ELF-1 (cell line): ENCODE measurements at places on chromosomes 6 and 20.

DNA sequence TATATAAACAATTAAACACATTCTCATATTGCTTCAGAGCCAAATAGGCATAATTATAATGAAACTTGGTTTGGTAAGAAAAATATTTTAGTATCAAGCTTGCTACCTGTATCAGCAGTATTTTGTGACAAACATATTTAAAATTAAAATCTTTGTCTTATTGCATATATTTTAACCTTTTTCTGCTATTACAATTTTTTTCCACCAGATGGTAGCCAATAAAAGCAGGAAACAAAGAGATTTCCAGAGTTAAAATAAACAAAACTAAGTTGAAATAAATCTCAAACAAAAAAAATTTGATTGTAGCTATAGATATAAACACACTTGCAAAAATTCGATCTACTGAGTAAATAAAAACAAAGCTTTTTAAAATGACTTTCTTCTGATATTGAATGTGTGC lies 491.3 kb upstream of the GJE1 start:
- no peak for DNase-seq

GRCh38 chr20:44089987-44090674 lies 96.9 kb downstream of the JPH2 start:
- peak; percentile 54 for DNase-seq

GRCh38 chr6:137112067-137112355 lies 61.4 kb downstream of the IL22RA2 start:
- no peak for DNase-seq

DNA sequence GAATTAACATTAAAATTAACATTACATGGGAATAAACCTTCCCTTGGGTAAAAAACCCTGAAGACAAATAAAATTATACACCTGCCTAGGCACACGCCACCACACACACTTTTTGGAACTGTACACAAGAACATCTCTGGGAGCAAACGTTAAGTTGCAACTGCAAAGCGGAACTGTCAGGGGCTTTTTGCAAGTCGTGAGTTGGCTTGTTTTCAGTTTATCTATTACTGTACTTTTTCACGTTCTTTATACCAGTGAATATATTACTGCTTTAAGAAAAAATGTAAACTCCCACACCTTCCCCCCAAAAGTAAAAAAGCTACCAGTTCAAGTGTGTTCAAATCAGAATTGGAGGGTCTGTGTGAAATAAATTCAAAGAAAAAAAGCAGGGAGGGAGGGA lies 65.5 kb upstream of the NFATC2 start:
- no peak for DNase-seq

DNA sequence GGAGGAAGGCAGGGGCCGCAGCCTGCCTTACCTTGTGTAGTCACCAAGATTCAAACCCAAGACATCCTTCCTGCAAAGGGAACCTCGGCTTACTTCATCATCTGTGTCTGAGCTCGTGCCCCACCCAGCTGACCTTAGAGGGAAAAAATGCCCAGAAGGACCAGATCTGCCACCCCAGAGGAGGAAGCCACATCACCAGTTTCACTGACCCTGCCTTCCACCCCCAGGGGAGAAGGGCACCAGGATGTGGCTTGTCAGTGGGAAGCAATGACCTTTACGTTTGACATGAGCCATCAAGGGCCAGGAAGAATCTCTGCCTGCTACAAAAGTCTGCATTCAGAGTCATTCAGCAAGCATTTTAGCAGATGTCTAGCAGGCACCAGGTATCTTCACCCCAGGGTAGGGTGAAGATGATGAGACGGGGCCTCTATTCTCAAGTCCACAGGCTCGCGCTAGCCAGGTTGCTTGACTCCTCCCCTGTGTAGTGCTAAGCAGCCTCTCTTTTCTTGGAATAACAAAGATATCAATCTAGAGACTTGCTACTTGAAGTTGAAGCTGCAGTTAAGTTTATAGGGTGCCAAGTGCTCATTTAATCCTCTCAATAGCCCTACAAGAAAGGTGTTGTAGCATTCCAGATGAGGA lies 28.1 kb downstream of the HM13 start:
- DNase-seq, result no peak

DNA sequence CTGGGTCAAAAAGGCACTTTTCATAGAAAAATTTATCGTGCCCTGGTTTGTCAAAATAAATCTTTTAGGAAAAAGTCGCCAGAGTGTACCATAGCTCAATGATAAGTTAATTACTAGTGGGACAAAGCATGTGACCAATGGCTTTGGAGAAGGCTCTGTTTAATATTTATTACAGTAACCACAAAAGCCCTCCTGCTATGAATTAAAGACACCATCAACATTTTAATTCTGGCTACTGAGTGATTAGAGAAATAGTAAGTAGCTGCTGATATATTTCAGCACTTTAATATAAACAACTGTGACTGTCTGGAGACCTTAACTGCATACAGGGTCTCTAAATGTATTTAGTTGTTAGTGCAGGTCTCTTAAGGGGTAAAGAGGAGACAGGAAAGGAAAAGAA lies 38.3 kb downstream of the KIF13A start:
- no peak for DNase-seq

GRCh38 chr20:45290677-45291355 lies 15.8 kb upstream of the RBPJL start:
- DNase-seq, result peak; percentile 94

DNA sequence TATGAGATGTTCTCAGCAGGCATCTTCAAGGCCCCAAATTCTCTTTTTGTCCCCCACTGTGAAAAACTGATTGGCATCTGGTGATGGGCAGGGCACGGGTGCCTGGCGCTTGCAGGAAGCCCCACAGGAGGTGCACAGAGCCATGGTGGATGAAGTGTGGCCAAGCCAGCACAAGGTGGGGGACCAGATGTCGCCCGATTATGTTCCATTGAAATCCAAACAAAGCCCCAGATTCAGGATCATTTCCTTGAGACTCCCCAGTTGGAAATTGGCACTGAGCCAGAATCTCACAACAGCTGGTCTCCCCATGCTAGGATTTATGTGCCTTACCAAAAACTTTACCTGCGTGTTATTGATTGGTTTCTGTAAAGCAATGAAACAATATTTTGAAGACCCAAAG lies 186.1 kb downstream of the ADAT2 start:
- DNase-seq, result no peak

- no peak for DNase-seq
Observed at GRCh38 chr6:3844097-3844463, 5.1 kb upstream of the FAM50B start.

DNA sequence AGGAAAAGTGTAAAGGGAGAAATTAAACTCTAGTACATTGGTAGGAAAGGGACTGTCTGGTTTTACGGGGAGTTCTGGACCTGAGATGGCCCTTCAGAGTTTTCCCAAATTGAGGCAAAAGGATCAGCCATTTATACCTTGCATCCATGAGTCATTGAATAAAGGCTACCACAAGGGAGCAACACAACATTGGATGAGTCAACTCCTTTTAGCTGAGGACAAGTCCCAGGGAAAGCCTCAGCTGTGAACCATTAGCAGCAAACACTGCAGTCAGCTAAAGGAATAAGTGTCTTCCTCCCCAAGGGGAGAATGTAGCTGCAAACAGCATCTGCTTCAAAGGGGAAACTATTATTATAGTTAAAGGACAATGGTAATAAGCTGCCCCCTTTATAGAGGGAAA lies 468.7 kb upstream of the ID4 start:
- no peak for DNase-seq

DNA sequence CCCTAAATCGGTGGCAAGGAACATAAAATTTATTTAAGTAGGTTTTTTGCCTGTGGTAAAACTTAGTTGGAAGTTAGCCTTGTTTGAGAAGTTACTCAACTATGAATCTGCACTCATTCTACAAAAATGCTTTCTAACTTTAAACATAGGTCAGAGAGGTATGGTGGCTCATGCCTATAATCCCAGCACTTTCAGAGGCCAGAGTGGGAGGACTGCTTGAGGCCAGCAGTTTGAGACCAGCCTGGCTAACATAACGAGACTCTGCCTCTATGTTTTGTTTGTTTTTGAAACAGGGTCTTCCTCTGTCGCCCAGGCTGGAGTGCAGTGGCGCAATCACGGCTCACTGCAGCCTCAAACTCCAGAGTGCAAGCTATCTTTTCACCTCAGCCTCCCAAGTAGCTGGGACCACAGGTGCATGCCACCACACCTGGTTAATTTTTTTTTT lies 16.2 kb downstream of the USP49 start:
- DNase-seq, result no peak

- DNase-seq, result no peak
Observed at GRCh38 chr6:70381417-70381782, 31.9 kb upstream of the FAM135A start.

DNA sequence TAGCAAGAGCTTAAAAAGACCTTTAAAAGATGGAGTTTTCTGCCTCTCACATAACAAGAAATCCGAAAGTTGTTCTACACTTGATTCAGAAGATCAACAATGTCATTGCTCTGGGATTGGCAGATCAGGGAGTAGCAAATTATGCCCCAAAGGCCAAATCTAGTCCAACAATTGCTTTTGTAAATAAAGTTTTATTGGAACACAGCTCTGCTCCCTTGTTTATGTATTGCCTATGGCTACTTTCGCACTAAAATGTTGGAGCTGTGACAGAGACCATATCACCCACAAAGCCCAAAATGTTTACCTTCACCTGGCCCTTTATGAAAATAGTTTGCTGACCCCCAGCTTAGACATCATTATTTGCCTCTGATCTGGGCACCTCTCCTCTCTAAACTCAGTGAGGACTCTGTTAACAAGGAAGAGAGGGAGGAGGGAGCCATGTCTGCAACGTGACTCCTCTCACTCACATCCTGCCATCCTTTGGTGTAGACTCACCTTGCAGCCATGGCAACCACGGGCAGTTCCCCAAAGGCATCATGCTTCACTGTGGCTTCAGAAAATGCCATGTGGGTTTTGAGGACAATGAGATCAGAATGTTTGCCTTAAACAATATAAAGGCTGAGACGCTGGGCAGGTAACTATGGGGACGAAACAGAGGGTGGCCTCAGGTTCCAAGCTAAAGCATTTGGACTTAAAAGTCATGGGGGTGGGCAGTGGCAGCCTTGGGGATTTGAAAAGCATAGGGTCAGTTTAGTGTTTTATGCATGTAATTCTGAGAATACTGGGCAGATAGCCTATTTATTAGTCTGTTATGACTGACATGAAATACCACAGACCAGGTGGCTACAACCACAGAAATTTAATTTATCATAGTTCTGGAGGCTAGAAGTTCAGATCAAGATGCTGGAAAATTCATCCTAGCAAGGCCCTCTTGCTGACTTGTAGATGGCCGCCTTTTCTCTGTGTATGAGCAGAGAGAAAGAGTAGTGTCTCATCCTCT lies 149.7 kb upstream of the TNFAIP3 start:
- DNase-seq, result no peak

DNA sequence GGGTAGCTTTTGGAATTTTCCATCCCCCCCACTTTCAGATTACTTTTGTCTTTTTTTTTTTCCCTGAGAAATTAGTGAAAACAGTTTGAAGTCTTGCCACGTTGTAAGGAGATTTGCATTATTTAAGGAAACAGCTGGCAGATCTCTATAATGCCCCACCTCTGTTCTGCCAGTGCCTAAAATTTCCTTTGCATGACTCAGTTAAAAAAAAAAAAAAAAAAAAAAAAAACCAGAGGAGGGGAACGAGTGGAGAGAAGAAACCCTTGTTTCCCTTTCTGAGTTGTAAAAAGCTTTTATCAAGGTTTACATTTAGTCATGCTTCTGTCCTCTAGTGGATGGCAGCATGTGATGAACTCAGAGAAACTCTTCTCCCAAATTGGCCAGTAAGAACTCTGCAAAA lies 33.5 kb downstream of the CARMIL1 start:
- peak; percentile 16 for DNase-seq

DNA sequence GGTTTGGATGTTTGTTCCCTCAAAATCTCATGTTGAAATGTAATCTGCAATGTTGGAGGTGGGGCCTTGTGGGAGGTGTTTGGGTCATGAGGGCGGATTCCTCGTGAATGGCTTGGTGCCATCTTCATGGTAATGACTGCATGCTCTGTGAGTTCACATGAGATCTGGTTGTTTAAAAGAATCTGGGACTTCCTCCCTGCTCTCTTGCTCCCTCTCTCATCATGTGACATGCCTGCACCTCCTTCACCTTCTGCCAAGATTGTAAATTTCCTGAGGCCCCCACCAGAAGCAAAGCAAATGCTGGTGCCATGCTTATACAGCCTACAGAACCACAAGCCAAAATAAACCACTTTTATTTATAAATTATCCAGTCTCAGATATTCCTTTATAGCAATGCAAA lies 250.3 kb upstream of the PLN start:
- DNase-seq, result no peak

GRCh38 chr6:22432060-22432459 lies 135.2 kb upstream of the PRL start:
- DNase-seq, result no peak

GRCh38 chr20:37786043-37786442 lies 92.2 kb downstream of the CTNNBL1 start:
- peak; percentile 37 for DNase-seq

- DNase-seq, result no peak
Observed at GRCh38 chr20:15060265-15061060, 723.1 kb upstream of the FLRT3 start.

DNA sequence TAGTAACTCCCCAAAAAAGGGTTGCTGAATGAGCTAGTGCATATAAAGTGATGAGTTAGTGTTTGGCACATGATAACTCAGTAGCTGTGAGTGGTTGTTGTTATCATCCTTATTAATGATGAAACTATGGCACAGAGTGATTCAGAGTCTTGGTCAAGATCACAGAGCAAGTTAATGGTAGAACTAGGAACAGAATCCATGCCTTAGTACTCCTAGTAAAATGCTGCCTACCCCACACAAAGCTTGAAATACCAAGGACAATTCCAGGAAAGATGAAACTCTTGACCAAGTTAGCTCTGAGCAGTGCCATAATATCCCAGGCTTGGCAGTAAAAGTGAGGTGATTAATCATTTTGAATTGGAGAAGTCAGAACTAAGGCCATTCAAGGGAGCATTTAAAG lies 109.1 kb upstream of the ENPP5 start:
- no peak for DNase-seq

DNA sequence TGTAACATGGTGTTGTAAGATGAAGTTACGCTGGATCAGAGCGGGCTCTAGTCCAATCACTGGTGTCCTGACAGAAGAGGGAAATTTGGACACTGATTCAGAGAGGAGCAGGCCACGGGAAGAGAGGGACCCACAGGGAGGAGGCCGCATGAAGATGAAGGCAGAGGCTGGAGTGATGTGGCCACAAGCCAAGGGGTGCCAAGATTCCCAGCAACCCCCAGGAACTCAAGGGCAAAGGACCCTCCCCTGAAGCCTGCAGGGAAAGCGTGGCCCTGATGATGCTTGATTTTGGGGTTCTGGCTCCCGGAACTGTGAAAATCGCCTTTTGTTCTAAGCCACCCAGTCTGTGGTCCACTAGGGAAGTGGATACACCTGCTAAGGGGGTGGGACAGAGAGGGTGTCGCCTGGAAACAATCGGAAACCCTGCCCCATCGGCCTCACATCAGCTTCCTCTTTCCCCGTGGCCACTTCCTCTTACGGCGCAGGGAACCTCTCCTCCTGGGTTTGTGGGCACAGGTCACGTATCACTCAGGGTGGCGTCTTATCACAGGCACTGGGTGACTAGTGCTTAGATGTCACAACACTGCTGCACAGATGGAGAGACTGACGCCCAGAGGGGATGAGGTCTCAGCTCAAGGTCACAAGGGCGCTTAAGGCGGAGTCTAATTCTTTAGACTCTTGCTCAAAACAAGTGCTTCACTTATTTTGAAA lies 58.0 kb downstream of the SULF2 start:
- no peak for DNase-seq
